ENCODE measurements at places on chromosomes 12 and 14.

DNA sequence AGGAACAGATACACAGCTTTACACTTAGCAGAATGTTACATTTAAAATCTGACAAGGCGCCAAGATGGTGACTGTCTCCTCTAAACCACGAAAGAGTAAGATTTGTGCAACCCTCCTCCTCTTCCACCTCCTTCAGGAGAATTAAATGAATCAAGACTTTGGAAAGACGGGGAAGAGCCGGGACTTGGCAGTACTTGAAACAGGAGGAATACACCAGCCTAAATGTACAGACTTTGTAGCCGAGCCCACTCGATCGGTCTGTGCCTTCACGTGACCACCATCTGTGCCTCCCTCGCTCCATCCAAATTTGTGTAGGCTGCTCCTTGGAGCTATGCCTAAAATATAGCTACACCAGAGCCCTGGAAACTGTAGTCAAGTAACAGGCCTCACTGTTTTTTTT lies 38.3 kb downstream of the SSPN start:
- DNase-seq: no peak

DNA sequence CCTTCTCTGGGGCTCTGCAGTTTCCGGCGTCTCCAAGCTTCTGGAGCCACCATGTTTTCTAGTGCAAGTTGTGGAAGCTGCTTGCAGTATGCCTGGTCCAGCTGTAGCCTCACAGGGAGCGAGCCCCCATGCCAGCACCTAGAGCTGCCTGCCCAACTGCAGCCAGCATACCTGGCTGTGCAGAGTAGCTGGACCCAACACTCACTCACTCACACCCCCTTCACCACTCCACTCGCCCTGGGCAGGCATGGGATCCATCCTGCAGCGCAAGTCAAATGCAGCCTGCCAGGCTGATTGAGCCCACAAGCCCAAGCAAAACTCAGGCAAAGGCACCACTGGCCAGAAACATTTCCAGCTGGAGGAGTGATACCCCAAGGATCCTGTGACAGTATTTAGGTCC lies 797.3 kb downstream of the SLC16A7 start:
- no peak for DNase-seq

DNA sequence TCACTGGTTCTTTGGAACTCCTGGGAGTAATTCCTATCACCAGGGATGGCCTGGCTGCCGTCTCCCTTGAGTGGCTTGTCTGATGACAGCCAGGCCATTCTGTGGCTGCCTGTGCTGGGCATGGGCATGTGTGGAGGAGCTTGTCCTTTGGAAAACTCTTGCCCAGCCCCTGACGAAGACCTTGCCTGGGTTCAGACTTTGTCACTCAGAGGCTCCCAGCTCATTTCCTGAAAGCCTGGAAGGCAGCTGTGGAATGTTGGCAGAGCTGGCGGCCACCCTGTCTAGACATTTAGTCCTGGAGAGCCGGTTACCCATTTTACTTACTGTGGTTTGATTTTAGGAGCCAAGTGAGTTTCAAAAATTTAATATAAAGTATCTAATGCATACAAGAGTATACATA lies 34.0 kb downstream of the TUNAR start:
- no peak for DNase-seq

GRCh38 chr12:22624548-22624869 lies 462 bp upstream of the ETNK1 start:
- no peak for DNase-seq

- no peak for DNase-seq
These were observed 165.2 kb upstream of the OTX2 start for GRCh38 chr14:56975521-56975920.

DNA sequence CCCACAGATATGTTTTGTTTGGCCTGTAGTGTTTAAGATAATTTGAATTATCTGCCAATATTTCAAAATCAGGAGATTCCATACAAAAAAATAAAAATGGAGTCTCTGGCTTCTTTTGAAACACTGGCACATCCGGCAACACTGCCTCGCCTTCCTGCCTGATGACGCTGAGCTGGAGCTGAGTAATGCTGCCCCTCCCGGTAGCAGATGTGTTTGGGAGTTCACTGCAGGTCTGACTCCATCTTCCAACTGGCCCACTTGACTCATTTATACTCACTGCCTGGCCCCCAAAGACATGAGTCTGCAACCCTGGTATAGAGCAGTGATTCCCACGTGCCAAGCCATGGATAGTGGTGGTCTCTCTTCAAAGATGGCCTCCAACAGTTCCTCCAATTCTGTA lies 7.4 kb downstream of the CIT start:
- peak; percentile 90 for DNase-seq

GRCh38 chr12:48004053-48004941 lies at the start of gene COL2A1:
Gene COL2A1 (minus strand): TSS chr12:48004476. CDS start chr12:48004321, 155 bp downstream.
- peak; percentile 41 for DNase-seq

DNA sequence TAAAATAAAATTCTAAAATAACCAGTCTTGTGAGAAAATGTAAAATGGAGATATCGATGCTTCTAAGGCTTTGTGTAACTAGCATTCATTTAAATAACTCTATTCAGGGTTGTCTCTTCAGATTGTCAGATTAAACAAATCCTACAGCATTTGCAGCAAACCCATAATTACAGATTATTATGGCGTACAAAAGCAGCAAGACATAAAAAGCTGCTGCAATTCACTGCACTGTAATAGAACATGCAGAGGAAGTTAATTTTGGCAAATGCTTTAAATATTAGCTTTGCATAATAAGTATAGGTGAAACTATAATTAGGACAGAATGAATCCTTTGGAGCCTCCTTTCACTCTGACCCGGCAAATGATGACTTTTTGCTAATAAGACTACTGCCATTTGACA lies 98.3 kb downstream of the INSM2 start:
- no peak for DNase-seq

DNA sequence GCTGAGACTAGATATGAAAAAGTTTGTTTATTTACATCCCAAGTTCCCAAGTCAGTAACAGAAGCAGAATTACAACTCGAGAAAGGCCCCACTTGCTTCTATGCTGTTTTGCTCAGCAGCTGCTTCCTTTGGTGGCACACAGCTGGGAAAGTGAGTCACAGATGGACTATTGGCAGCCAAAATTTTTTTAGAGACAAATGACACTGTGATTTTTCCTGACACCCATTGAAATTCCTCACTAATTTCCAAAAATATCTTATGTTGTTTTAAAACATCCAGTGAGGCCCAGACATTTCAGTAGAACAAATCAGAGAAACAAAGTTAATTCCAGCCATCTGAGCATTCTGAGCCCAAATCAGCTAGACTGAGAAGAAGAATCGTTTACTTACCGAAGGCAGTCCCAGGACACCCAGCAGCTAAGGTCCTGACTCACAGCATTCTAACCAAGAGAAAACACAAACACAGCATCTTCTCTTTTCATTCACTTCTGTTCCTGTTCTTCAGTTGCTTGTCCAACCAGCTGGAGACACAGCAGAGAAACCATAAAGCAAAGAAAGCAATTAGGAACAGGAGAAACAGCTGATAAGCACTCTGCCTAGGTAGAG lies 188.3 kb downstream of the DAD1 start:
- no peak for DNase-seq

DNA sequence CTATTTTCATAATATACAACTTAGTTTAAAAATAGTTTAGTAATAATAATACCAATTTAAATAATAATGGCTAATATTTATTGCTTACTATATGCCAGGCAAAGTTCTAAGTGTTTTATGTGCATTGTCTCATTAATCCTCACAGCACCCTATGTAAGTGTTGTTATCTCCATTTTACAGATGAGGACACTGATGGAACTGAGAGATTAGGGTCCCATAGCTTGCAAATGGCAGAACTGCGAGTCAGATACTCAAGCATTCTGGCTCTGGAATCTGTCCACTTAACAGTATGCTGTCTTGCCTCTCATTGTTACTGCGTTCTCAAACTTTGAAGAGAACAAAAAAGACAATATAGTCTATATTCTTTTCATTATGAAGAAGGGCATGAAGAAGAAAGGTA lies 19.0 kb downstream of the AP5M1 start:
- DNase-seq: no peak

GRCh38 chr14:26389646-26390508 lies 208.0 kb downstream of the NOVA1 start:
- peak; percentile 28 for DNase-seq

- no peak for DNase-seq
These were observed 74.3 kb downstream of the LMO3 start for GRCh38 chr12:16531621-16532020.

DNA sequence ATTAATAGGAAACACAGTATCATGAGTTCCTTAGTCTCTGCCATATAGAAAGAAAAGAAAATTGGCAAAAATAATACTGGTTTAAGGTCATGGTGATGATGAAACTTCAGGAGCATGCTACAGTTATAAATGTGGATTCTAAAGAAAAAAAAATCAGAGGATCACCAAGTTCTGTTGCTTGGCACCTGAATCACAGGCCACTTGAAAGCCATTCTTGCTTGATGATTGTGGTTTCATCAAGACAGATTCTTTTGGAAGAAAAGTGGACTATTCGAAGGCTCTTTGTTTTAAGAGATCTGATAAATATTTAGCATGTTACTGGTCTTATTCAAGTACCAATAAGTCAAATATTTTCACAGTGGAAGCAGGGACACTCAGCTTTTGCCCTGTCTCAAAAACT lies 148.9 kb downstream of the SAMD4A start:
- no peak for DNase-seq

DNA sequence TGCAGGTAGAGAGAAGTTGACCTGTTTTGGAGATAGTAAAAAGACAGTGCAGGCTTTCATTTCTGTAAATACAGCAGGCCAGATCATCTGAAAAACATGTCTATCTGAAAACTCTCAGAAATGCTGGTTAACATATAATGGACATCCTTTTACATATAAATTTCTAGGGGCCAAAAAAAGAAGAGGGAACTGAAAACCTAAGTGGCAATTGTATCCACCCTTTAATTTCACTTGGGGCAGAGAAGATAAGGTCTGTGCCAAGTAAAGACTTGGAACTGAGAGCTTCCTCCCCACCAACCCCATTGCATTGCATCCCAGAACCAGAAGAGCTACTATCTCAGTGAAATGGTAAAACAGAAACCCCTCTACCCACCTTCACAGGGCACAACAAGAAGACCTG lies 141.0 kb downstream of the SRGAP1 start:
- DNase-seq: no peak

GRCh38 chr12:58082996-58083395 lies 141.6 kb downstream of the ATP23 start:
- DNase-seq: no peak

DNA sequence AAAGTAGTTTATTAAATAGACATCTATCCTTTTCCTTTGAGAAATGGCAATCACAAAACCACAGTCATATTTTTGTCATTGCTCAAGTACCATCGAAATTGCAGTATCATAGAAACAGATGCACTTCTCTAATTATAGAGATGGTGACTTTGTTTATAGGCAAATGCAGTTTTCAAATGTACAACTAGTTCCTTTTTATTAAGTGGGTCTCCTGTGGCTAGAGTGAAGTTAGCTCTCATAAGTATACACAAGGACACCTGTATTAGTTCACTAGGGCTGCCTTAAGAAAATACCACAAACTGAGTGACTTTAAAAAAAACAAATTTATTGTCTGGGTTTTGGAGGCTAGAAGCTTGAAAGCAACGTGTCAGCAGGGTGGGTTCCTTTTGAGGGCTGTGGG lies 62.8 kb downstream of the OTOGL start:
- no peak for DNase-seq

DNA sequence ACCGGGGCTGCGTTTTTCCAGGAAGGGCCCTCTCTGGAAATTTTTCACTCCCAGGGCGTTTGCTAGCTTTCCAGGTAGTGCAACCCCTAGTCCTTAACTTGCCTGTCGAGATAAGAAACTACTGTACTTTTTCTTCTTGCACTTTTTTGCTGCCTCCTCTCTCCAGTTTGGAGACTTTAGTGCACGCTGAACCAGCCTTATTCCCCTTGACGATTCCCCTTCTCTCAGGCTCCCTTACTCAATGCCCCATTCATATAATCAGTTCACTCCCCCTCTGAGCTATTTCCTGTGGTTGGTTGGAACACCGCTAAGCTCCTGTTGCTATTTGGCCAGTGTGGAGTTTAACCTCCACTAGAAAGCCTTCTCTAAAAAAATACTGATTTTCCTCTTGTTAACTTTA lies 682 bp downstream of the CREBL2 start:
- peak; percentile 51 for DNase-seq

DNA sequence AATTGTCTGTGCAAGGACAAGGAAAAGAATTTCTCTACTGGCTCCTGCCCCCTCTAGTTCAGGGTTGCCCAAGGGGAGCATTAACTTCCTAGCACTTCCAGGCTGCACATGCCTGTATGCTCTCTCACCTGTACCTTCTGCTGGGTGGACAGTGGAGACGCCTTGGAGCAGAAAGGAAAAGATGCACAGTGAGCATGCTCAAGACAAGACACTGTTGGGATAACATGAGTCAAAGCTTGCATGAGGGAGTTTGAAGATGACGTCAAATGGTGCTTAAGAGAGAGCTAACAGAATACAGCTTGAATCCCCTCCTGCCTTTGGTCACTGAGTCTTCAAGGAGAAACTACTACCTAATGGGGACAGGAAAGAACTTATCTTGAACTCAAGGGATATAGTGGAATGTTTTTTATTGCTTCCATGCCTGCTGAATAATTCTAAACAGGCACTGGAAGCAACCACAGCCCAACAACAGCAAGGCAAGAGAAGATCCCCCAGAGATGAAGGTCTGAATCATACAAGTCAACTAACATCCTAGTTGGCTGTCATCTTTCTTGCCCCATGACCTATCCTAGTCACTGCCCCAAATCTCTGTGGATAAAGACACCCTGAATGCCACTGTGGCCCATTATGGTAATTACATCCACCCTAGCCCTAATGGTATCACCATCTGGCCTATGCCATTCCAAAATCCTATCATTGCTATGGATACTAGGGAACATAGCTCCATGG lies 23.5 kb downstream of the RPS6KA5 start:
- DNase-seq: no peak

GRCh38 chr12:58066296-58066695 lies 124.9 kb downstream of the ATP23 start:
- DNase-seq: no peak

DNA sequence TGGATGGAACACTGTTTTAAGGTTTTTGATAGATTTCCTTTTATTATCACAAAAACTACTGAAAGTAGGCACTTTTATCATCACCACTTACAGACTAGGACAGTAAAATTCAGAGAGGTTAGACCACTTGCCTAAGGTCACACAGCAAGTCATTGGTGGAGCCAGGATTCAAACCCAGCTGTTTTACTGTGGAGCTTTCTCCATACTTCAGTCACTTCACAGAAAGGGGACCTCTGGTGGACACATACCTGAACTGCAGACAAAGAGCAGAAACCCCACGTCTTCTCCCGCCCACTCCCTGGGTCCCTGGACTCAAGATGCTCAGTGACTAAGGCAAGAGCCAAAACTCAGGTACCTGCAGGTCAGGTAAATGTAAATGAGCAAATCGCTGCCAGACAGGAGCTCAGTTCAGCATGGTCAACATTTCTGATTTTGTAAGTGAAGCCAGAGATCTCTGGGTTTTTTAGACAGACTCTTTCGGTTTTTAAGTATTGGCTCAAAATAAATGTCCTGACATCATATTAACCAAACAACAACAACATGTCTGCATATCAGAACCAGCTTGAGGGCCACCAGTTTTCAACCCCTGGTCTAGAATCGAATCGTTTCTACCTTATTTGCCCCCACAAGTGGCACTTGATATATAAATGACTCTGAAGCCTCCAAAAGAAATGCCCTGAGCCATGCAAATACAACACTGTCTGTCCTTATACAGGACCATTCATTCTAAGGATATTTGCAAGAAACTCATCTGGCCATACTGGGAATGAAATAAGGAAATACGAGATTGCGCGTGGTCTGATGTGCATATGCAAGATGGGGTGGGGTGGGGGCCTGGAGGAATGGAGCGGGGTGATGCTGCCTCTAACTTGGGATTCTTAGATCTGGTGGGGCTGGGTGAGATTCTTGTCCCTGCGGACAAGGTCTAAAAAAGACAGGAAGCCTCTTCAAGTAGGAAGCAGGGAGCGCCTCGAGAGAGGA lies 110.9 kb downstream of the KSR2 start:
- DNase-seq: peak; percentile 46

GRCh38 chr14:56821177-56821576 lies 10.9 kb upstream of the OTX2 start:
- no peak for DNase-seq
